ENCODE measurements at places on chromosomes 12 and 14. TPM values are rescaled to one million over a fixed set of nuclear protein-coding genes. Genes with fewer than 3 reads are reported as not detected.
A peak's percentile ranks its signal among the peaks of the same experiment; 100 is the strongest.

- H3K27ac ChIP-seq = no peak overlapping the region
- no peaks in the 10 kb centered on the region for H3K27me3 ChIP-seq
- no peak overlapping the region for H3K4me3 ChIP-seq
- no peaks in the 10 kb centered on the region for H3K4me1 ChIP-seq
- no peaks in the 10 kb centered on the region for H3K36me3 ChIP-seq
Observed at GRCh38 chr12:82486524-82487235, 128.4 kb downstream of the METTL25 start.

- no peaks in the 10 kb centered on the region for H3K36me3 ChIP-seq
- H3K27ac ChIP-seq = no peak overlapping the region
- H3K27me3 ChIP-seq = peaks cover 8% of the 10 kb centered on the region
- H3K4me3 ChIP-seq = no peak overlapping the region
- H3K4me1 ChIP-seq = peaks cover 8% of the 10 kb centered on the region
Observed at GRCh38 chr12:52278575-52279421, 4.4 kb downstream of the KRT86 start.

DNA sequence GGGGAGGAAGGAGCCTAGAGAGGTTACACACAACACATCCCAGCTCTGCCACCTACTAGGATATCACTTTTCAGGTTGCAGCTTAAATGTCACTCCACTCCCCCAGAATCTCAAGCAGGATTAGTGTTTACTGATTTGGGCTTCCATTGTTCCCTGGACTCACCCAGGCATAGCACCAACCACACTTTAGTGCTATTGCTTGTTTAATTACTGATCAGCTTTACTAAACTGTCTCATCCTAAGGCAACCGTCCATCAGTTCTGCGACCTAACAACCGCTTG is 6.1 kb upstream of the KRT18 start:
- peaks cover 5% of the 10 kb centered on the region for H3K27me3 ChIP-seq
- no peak for DNase-seq
- no peaks in the 10 kb centered on the region for H3K36me3 ChIP-seq
- H3K4me1 ChIP-seq = no peaks in the 10 kb centered on the region
- H3K27ac ChIP-seq = no peak overlapping the region

- DNase-seq = no peak
- H3K27ac ChIP-seq = no peak overlapping the region
- no peaks in the 10 kb centered on the region for H3K36me3 ChIP-seq
- H3K4me1 ChIP-seq = no peaks in the 10 kb centered on the region
- H3K27me3 ChIP-seq = no peaks in the 10 kb centered on the region
Observed at GRCh38 chr14:60943637-60944032, 37.2 kb downstream of the TRMT5 start.

DNA sequence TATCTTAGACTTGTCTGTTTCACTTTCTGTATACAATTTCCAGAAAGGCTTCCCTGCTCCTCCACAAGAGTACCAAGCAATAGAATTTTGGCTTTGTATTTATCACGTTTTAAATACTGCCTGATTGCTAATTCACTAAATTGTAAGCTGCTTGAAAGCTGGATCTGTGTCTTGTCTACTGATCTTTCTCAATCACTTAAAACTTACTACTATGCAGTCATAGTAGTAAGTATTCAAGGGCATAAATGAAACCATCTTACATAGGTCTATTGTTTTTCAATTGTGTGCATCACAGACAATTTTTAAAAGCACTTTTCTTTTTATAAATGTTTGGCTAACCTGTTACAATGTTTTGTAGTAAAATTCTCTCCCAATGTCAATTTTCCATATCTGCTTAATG is 1.2 kb upstream of the GLIPR1L2 start:
- DNase-seq = no peak
- no peak overlapping the region for H3K4me3 ChIP-seq
- H3K27ac ChIP-seq = peak overlapping the region; percentile 91
- H3K27me3 ChIP-seq = no peaks in the 10 kb centered on the region
- peaks cover 8% of the 10 kb centered on the region for H3K4me1 ChIP-seq

DNA sequence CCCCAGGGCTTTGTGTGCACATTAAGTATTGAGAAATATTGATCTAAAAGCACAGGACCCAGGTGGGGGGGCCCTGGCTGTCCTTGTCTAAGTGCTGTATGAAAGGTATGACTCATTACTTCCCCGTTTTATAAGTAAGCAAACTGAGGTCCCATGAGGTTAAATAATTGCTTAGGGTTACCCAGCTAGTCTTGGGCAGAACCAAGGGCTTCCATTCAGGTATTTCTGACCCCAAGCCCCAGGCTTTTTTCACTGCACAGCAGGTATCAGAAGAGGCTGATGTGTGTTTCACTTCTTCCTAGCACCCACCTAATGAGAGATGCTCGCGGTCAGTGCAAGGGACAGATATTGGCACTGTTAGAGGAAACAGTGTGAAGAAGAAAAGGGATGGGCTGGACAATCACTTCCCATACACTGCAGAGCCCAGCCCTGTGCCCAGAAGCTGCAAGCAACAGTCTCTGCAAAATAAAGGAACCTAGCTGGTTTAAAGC is 4.7 kb upstream of the TC2N start:
- peaks cover 97% of the 10 kb centered on the region for H3K4me1 ChIP-seq
- peak overlapping the region; percentile 53 for H3K4me3 ChIP-seq
- DNase-seq = peak; percentile 78
- H3K27me3 ChIP-seq = no peaks in the 10 kb centered on the region
- H3K27ac ChIP-seq = peak overlapping the region; percentile 86

GRCh38 chr14:24408764-24409163 is 10.0 kb downstream of the NYNRIN start:
- peaks cover 10% of the 10 kb centered on the region for H3K27me3 ChIP-seq
- DNase-seq = no peak
- no peaks in the 10 kb centered on the region for H3K36me3 ChIP-seq
- no peak overlapping the region for H3K27ac ChIP-seq
- no peak overlapping the region for H3K4me3 ChIP-seq

DNA sequence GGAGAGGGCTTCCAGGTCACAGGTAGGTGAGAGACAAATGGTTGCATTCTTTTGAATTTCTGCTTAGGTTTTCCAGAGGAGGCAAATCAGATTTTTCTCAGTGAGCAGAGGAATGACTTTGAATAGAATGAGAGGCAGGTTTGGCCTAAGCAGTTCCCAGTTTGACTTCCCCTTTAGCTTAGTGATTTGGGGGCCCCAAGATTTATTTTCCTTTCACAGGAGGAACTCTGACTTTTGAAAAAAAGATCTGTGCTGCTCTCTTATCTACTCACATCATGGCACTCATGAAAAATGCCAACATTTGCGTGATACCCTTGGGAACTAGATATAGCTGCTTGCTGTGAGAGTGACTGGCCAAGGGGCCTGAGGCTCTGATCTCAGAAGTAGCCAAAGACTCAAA is 58.0 kb upstream of the EVL start:
- H3K4me1 ChIP-seq = no peaks in the 10 kb centered on the region
- no peak overlapping the region for H3K27ac ChIP-seq
- H3K4me3 ChIP-seq = no peak overlapping the region
- no peaks in the 10 kb centered on the region for H3K27me3 ChIP-seq
- no peak for DNase-seq
- no peaks in the 10 kb centered on the region for H3K36me3 ChIP-seq

- no peak overlapping the region for H3K4me3 ChIP-seq
- no peak for DNase-seq
- no peaks in the 10 kb centered on the region for H3K4me1 ChIP-seq
- no peak overlapping the region for H3K27ac ChIP-seq
- H3K27me3 ChIP-seq = no peaks in the 10 kb centered on the region
Observed at GRCh38 chr12:68259318-68259940, 6.0 kb upstream of the IL22 start.

- no peak overlapping the region for H3K4me3 ChIP-seq
- no peak for DNase-seq
- no peaks in the 10 kb centered on the region for H3K36me3 ChIP-seq
- H3K27ac ChIP-seq = no peak overlapping the region
Observed at GRCh38 chr14:26925876-26926584, 328.2 kb upstream of the NOVA1 start.

DNA sequence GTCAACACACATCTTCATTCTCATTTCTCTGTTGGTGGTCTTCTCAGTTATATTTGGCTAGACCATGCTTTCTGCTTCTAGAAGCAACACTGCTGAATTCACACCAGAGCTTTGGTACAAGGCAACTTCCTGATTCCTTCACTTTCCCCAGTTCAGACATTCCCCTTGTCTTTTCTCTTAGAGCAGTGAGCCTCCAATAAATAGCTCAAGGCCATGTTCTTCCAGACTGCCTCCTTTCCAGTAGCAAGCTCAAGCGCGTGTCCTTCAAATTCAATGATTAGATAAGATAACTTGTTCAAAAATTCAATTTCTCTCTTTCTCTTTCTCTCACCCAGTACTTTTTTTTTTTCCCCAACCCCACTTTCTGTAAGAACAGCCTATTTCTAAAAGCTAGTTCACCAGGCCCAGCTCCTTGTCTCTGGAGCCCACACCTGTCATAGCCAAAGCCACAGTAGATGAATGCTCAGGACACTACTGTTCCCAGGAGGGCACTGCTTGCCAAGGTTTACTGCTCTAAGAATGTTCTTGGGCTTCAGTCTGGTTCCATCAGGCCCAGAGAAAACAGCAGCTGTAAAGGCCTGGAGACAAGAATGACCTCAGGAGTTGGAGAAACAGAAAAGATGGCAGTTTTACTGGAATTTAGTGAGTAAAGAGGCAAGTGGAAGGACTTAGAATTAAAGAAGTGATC is 17.7 kb downstream of the TBK1 start:
- H3K27me3 ChIP-seq = no peaks in the 10 kb centered on the region
- no peaks in the 10 kb centered on the region for H3K4me1 ChIP-seq
- no peak for DNase-seq
- no peak overlapping the region for H3K4me3 ChIP-seq
- no peak overlapping the region for H3K27ac ChIP-seq

LIN7A gene
- total RNA-seq = not detected

KCNMB4 gene
- 0.53 TPM for total RNA-seq

Data from CD4-positive, alpha-beta T cell (primary cell).